ENCODE measurements at places on chromosomes 1 and 21. TPM values are rescaled to one million over a fixed set of nuclear protein-coding genes. Genes with fewer than 3 reads are reported as not detected.

GRCh38 chr1:192552760-192553191 lies 22.8 kb upstream of the RGS1 start:
- DNase-seq, result no peak

DNA sequence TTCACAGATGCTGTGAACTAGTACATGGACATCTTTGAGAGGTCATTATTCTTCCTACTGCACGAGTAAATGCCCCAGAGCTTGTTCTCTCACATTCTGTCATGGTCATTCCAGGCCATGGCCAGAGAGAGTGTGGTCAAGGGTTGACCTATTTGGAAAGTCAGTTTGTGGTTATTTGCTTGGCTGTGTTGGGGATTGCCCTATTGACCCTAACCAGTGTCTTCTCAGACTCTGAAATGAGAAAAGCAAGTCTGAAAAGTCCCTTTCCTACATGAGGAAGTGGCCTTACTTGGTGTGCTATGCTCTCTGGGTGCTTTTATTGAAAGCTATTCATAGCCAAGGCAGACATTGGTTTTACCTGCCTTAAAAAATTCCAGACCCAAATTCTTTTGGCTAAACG lies 26.6 kb downstream of the CLIC6 start:
- no peak for DNase-seq

DNA sequence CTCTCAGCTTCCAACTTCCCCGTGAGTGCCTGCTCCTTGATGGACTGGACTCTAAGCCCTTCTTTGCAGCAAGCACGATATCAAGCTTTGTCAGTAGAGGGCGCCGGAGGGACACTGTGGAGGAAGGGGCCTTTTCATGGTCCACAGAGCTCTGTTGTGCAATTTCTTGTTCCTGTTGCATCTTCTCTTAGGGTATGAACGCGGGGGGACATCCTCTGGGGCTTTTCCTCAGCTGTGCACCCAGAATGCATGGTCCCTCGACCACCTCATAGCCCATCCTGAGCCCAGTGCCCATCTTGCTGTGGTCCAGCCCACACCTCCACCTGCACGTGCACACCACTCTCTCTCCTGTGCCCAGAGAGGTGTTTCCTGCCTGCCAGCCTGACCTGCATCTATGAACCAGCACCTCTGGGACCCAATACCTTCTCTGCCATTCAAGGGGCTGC lies 556.8 kb downstream of the PTPRU start:
- peak; percentile 79 for DNase-seq

- no peak for DNase-seq
Observed at GRCh38 chr1:99814373-99814900, 35.7 kb upstream of the AGL start.

GRCh38 chr1:206655471-206655882 lies 20.1 kb downstream of the DYRK3 start:
- no peak for DNase-seq

DNA sequence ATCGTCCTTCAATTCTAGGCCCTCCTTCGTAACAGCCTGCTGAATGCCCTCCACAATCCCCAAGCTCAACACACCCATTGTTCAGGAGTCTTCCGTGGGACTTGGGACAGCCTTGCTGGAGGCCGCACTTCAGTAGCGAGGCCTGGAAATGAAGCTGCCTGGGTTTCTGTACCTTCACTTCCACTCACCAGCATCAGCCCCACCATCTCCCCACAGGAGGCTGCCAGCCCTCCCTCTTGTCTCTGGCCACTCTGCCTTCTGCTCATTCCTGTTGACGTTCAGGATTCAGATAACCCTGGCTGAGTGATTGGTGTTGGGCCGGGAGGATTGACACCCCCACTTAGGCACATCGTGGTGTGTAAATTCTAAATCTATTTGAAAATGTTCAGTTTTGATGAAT lies 23.4 kb upstream of the CSF1 start:
- no peak for DNase-seq

GRCh38 chr1:28313702-28314546 lies 14.9 kb upstream of the MED18 start:
- DNase-seq, result no peak

- DNase-seq, result peak; percentile 80
Observed at GRCh38 chr21:39048064-39048463, 135.2 kb downstream of the PSMG1 start.

DNA sequence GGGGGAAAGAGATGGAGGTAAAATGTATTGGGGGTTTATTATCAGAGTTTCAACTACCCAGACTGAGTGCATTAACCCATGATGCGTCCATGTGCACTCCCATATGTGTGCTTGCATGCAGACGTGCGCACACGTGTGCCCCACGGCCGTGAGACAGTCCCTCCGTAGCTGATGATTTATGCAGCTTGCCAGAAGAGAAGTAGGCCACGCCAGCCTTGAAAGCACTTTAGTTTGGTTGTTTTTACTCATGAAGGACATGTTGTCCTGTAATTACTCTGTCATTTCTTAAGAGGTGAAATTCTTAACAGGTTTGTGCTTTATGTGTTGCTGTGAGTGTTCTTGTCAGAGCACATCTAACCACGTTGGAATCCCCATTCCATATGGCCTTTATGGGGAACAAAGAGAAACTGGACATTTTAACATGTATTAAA lies 467.8 kb downstream of the LMO4 start:
- no peak for DNase-seq

Gene USH2A
- polyA plus RNA-seq, result 0.09 TPM

Gene NRAS
- polyA plus RNA-seq, result 54.1 TPM

Gene OR2M3
- polyA plus RNA-seq, result 0.03 TPM

Gene ABCA4
- 1.1 TPM for polyA plus RNA-seq
